Naive thymus-derived CD8-positive, alpha-beta T cell (primary cell): ENCODE measurements at places on chromosomes 6 and 20.

DNA sequence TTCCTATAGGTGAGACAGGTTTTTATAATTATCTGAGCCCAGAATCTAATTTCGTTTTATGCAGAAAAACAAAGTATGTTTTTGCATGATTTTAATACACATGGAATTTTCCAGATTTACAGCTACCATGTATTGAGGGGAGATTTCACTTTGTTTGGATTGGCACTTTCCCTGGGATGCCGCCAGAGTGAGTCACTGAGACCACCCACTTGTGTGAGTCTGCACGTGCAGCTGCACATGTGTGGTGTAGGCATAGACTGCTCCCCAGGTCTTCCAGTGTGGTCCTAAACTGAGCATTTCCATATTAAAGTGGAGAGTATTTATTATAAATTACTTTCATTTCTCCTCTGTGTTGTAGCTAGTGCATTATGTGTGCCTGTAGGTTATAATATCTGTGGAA is 186.8 kb downstream of the UBE3D start:
- DNase-seq: no peak

DNA sequence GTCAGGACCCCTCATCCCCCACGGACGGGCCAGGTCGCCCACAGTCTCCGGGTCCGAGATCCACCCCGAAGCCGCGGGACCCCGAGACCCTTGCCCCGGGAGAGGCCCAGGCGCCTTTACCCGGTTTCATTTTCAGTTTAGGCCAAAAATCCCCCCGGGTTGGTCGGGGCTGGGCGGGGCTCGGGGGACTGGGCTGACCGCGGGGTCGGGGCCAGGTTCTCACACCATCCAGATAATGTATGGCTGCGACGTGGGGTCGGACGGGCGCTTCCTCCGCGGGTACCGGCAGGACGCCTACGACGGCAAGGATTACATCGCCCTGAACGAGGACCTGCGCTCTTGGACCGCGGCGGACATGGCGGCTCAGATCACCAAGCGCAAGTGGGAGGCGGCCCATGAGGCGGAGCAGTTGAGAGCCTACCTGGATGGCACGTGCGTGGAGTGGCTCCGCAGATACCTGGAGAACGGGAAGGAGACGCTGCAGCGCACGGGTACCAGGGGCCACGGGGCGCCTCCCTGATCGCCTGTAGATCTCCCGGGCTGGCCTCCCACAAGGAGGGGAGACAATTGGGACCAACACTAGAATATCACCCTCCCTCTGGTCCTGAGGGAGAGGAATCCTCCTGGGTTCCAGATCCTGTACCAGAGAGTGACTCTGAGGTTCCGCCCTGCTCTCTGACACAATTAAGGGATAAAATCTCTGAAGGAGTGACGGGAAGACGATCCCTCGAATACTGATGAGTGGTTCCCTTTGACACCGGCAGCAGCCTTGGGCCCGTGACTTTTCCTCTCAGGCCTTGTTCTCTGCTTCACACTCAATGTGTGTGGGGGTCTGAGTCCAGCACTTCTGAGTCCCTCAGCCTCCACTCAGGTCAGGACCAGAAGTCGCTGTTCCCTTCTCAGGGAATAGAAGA is 978 bp downstream of the HLA-A start:
- DNase-seq: peak; percentile 49

DNA sequence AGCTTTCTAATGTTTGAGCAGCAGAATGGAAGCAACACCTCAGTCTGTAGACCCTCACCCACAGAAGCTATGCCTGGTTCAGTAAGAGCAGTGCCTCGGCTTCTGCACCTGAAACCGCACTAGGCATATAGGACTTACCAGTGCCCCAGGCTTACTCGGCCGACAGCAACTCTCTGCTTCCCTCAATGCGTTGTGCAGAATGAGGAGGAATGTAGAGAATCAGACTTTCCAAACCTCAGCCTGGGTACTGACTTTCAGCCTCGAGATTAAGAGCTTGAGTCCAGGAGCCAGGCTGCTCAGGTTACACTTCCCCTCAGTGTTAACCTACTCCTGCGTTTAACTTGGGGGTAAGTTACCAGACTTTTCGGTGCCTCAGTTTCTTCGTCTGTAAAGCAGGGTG is 8.6 kb downstream of the EYA2 start:
- DNase-seq: no peak

DNA sequence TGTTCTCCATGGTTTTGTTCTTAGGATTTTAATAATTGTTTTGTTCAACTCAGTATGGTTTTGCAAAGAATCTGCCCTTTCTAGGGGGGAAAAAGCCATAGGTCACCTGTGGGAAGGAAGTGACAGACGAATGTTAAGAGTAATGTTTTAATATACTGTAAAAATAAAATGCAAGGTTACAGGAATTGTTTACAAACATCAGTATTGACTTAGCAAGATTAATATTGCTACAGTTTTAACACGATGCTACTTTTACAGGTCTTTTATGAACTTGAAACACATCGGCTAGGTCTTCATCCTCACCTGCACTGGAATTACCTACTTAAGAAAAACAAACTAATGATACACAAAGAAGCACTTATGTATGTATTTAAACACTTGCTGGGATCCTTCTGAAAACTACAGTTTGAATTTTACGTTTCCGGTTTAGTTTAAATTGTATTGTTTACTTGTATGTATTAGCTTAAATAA is 1.7 kb upstream of the NKX2-4 start:
- DNase-seq: no peak

DNA sequence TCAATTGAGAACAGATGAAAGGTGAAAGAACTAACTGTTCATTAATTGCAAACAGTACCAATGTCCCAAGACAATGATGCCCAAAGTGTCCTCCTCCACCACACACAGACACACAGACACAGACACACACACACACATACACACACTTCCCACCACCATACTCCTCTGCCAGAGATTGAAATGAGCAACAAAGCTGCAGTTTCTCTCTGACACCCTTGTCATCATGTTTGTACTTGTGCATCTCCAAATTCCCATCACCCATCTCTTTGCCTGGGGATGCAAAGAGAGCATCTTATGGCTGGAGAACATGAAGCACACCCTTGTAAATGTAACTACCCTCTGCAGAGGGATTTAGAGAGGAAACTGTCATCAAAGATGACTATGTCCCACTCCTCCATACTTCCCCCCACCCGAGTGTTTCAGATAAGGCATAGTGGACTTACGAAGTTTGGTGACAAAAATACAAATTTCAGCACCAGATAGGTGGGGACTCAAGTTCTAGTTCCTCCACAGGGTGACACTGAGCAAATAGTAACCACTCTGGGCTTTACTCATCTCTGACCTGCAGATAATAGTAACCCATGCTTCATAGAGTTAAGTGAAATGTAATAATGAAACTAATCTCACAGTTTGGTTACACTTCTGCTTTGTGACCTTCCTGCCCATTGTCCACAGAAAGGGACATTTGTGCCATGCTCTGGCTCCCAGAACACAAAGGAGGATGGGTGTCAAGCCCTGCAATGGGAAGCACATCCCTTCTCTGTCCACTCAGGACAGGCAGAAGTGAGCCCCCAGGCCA is 8.7 kb downstream of the MAFB start:
- DNase-seq: no peak

- DNase-seq: no peak
Observed at GRCh38 chr6:41406728-41407489, 71.5 kb downstream of the NCR2 start.

DNA sequence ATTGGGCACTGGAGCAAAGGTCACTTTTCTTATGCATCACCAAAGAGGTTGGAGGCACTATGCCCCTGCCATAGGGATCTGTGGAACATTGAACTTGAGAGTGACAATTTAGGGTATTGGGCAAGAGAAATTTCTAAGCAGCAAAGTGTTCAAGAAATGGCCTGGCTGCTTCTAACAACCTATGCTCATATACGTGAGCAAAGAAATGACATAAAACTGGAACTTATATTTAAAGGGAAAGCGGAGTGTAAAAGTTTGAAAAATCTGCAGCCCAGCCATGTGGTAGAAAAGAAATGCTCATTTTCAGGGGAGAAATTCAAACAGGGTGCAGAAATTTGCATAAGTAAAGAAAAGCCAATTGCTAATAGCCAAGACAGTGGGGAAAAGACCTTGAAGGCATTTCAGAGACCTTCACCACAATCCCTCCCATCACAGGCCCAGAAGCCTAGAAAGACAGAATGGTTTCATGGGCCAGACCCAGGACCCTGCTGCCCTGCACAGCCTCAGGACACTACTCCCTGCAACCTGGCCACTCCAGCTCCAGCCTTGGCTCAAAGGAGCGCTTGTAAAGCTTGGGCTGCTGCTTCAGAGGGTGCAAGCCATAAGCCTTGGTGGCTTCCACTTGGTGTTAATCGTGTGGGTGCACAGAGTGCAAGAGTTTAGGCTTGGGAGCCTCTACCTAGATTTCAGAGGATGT is 24.4 kb downstream of the NCR2 start:
- peak; percentile 10 for DNase-seq

- DNase-seq: no peak
Observed at GRCh38 chr6:91031581-91031980, 444.7 kb upstream of the MAP3K7 start.

DNA sequence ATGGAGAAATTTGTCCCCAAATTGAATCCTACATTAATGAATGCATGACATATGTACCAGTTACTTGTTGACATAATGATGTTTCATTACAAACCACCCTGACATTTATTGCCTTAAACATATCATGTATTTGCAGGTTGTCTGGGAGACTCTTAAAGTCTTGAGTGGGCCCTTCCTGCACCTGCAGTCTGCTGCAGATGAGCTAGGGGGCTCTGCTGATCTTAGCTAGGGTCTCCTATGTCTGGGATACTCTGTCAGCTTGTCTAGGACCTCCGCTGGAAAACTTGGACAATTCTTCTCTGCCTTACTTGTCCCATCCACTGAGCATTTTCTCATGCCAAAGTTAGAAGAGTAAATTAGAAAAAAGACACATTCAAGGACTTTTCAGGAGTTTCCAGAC is 581.6 kb downstream of the HAO1 start:
- DNase-seq: no peak

GRCh38 chr6:155959898-155960495 is 504.4 kb upstream of the NOX3 start:
- DNase-seq: no peak

- no peak for DNase-seq
Observed at GRCh38 chr6:142380626-142381025, 78.8 kb downstream of the ADGRG6 start.

- no peak for DNase-seq
Observed at GRCh38 chr6:47160702-47161101, 118.6 kb upstream of the ADGRF1 start.
